CD4-positive, alpha-beta T cell treated with Interleukin-17A for 1 hour (primary cell): ENCODE measurements at places on chromosomes 4 and X.

DNA sequence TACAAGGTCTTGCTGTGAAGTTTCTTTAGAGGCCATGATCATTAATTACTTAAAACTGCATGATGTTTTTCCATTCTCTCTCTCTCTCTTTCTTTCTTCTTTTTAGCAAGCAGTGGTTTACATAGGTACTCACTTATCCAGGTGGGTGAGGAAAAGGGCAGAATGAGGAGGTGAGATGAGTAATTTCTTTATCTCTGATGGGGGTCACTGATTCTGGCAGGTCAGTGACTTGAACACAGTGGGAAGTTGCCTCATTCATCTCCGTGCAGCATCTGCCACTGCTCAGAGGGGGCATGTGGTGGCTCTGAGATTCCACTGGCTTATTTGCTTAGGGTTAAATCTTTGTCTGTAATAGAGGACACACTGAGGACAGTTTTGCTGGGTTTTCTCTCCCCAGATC lies 62.6 kb downstream of the FAM114A1 start:
- DNase-seq, result no peak

DNA sequence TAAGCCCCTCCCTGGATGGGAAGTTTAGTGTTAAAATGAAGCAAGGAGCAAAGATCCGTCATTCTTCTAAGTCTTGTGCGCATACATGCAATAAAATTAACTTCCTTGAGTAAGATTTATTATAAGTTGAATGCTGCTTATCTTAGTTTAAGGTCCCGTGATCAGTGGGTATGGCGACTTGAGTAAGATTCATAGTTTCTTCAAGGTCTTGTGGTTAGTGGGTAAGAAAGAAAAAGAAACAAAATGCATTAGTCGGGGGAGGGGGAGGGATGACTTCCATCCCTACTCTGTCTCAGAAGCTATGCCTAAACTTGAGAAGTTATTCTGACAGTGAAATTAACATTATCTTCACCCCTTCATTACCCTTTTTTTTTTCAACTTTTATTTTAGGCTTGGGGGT lies 127.3 kb upstream of the MAGEB16 start:
- DNase-seq, result no peak

- DNase-seq, result no peak
Observed at GRCh38 chr4:101419336-101420135, 72.2 kb upstream of the PPP3CA start.

DNA sequence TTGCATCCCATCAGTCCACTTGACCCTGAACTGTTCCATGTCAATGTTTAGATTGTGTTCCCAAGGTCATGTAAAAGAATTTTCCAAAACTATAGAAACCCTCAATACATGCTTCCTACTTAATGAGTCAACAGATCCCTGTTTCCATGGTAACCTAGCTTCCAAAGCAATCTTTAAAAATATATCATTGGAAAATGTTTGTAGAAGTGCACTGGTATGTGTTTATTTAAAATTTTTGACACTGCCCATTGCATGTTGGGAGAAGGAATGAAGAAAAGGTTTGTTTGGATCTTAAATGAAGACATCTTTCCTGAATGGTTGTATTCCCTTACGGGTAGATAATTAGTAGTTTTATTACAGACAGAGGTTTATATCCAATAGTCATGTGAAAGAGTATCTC lies 345.3 kb downstream of the GABRG1 start:
- DNase-seq, result no peak

DNA sequence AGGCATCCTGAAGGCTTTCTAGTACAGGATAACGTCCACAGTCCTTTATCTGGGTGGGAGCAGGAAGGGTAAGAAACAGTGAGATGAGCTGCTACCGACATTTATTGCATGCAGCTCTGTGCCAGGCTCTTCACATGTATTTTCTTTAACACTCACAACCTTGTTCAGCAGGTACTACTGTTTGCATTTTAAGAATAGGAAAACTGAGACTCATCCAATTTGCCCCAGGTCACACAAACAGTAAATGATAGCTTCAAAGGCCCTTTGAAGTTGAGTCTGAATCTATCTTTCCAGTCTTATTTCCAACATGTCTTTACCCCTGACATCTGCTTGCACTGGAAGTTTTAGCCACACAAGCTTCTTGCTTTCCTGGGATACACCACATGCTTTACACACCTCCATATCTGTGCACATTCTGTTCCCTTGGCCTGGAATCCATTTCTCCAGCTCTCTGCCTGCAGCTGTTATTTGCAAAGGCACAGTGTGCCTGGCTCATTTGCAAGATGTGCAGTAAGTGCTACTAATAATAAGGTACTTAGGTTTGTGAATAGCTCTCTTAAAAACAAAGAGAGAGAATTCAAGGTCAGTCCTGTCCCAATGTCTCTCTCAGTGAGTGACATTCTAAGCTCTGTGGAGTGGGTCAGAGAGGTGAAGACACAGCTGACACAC lies 61.2 kb downstream of the METTL14 start:
- DNase-seq, result no peak

GRCh38 chr4:650951-651883 lies 22.9 kb downstream of the ATP5ME start:
- no peak for DNase-seq

GRCh38 chr4:185115827-185116232 lies 27.2 kb upstream of the SLC25A4 start:
- DNase-seq, result no peak

DNA sequence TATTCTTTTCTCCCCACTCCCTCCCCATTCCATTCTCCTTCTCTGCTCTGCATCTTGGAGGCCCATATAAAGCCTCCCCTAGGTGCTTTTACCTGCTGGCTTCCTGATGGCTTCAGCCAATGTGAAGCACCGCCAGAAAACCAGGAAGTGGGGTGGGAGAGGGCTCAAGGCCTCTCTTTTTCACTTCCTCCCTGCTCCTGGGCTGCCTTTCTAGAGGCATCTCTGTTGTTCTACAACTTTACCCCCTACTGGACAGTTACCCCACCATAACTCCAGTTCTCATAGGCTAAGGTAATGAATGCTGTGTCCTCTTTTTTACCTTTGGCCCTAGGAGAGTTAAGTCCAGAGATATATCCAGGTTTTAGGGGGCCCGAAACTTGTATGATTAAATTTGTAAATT lies 62.4 kb upstream of the PPARGC1A start:
- no peak for DNase-seq

- DNase-seq, result no peak
Observed at GRCh38 chr4:7336732-7337131, 98.0 kb downstream of the PSAPL1 start.

DNA sequence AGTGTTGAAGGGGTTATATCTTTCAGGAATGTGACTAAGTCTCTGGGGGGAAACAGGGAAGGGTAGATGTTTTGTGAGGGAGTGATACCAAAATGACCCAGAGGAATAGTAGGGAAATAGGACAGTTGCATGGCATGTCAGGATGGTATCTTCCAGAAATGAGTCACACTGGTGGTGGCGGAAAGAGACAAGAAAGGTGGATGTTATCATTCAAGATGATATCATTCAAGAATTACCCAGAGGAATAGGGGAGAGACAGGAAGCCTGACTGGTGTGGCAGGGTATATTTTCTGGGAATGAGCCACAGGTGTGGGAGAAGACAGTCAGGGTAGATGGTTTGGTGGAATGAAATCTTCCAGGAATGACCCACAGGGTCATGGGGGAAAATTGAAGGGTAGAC lies 61.1 kb downstream of the MAOA start:
- DNase-seq, result no peak

- DNase-seq, result no peak
Observed at GRCh38 chrX:2901367-2902036, 27.6 kb downstream of the ARSD start.

GRCh38 chr4:184143770-184144564 lies 73.7 kb downstream of the ENPP6 start:
- no peak for DNase-seq

DNA sequence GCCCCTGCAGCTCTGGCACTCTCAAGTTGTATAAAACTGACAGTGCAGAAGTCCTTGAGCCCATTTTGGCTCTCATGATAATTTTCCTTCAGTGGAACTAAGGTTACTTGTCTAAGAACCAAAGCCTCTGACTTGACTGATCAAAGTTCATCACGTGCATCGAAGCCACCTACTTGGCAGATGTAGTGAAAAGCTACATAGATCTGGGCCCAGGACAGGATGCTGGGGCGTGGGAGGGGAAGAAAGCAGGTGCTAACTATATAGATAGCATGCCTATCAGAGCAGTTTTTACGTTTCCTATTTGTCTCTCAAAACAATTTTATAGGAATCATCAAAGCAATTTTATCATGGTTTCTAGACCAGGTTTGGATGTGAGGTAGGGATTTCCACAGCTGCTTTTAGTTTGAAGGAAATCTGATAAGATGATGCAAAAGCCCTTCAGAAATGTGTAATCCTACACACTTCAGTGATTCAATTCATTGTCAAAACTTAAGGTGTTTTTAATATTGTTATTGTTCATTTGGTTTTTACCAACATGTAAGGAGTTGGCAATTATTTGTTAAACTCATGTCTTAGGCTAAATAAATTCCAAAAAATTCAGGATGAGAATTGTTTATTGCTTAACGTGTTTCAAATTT lies 1.2 kb upstream of the CD40LG start:
- peak; percentile 63 for DNase-seq

DNA sequence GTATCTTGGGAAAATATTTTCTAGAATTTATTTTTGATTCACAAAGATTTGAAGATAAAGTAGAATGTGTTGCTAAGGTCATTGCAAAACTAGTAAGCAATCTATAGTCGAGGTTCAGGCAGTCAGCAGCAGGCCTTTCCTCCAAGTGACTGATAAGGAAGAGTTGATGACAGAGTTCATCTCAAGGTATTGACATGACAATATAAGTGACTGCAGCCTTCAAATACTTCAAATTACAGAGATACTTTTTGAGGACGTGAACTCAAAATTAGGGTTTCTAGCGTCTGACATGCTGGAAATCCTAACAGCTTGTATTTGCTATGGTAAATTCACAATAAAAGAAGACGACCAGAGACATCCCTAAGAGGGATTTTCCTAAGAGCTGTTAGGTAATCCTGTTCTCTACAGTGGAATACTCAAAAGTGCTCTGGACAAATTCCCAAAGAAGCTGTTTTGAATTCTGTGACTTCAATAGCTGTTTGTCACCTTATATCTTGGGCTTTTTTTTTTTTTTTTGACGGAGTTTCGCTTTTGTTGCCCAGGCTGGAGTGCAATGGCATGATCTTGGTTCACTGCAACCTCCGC lies 7.4 kb downstream of the ARHGAP10 start:
- DNase-seq, result no peak

DNA sequence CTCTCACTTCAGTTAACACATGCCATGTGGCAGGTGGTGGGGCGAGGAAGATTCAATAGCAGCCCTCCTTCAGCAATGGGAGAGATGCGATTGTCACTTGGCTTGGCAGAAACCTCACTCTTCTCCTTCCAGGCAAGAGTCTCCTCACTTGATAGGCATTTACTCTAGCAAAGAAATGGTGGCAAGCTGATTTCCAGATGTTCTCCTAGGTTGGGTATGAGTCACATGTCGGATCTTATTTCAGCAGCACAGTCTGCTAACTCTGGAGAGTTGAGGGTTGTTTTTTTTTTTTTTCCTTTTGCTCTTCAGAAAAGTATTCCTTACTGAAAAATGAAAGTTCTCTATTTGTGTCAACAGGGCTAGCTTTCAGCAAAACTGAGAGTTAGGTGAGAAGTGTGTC lies 119.5 kb upstream of the CHRDL1 start:
- no peak for DNase-seq

DNA sequence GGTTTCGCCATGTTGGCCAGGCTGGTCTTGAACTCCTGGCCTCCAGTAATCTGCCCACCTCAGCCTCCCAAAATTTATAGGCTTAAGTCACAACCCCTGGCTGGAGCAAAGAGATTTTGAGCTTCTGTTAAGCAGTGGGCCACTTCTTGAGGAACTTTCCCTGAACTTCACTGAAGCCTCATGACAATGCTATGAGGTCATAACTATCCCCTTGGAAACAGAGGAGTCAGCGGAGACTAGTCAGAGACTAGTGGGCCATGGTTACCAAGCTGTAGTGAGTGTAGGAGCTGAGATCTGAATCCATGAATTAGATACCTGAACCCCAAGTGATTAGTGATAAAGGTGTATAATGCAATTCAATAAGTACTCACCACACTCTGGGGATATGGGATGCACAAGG lies 145.1 kb upstream of the MSX1 start:
- no peak for DNase-seq

- no peak for DNase-seq
Observed at GRCh38 chr4:107562316-107562715, 157.7 kb downstream of the PAPSS1 start.

- no peak for DNase-seq
Observed at GRCh38 chr4:185797018-185797417, 15.0 kb downstream of the SORBS2 start.

GRCh38 chr4:78864405-78865024 lies 74.7 kb downstream of the PAQR3 start:
- DNase-seq, result peak; percentile 72

DNA sequence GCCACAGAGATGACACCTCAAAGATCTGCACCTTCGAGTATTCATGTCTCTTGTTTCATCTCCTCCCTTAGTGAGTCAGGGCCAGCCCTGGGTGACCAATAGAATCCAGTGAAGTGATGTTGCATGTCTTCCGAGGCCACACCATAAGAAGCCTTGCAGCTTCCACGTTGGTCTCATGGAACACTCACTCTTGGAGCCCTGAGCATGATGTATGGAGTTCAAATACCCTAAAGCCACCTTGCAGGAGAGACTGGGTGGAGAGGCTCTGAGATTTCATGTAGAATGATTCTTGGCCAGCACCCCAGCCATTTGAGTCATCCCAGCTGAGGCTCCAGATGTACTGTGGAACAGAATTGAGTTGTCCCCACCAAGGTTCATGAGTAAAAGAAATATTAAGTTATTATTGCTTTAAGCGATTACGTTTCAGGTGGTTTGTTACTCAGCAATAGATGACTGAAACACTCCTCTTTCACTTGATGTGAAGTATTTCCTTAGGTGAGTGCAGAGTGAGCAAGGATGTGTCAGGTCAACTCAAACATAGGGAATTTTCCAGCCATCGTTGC lies 5.0 kb upstream of the RP2 start:
- DNase-seq, result no peak

DNA sequence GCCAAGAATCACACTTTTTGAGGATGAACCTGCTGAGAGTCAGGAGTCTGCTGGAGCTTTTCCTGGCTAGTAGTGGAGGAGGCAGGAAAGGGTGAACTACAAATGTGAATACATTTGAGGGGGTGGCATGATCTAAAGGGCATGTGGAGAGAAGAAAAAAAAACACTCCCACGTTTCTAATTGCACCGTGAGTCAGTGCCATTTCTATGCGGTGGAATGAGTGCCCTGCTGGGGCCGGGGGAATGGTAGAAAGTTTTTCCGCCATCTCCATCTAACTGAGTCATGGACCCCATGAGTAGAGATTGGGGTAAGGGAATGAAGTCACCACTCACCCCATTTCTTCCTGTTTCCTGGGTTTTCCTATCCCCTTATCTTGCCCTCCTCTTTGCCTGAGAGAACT lies 19.8 kb downstream of the BEX3 start:
- no peak for DNase-seq

DNA sequence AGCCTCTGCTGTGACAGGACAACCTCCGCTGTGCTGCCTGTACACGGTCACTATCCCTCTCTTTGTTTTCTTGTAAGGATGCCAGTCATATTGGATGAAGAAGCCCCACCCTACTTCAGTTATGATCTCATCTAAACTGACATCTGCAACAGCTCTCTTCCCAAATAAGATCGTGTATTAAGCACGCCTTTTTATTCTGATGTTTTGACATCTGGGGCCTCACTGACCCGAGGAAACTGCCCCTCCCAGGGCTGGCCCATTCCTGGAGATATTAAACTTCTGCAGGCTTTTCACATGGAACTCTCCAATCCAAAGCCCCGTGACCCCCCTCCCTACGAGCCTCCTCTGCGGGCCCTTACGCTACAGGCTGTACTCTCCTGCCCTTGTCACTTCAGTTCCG lies 232.0 kb downstream of the ARHGAP10 start:
- no peak for DNase-seq

- DNase-seq, result no peak
Observed at GRCh38 chr4:7367406-7367805, 67.3 kb downstream of the PSAPL1 start.
